ENCODE measurements at places on chromosomes 5 and 9. TPM values are rescaled to one million over a fixed set of nuclear protein-coding genes. Genes with fewer than 3 reads are reported as not detected.
A peak's percentile ranks its signal among the peaks of the same experiment; 100 is the strongest.

GRCh38 chr5:87079219-87079618, 188.5 kb upstream of the RASA1 start:
- no peak for DNase-seq

DNA sequence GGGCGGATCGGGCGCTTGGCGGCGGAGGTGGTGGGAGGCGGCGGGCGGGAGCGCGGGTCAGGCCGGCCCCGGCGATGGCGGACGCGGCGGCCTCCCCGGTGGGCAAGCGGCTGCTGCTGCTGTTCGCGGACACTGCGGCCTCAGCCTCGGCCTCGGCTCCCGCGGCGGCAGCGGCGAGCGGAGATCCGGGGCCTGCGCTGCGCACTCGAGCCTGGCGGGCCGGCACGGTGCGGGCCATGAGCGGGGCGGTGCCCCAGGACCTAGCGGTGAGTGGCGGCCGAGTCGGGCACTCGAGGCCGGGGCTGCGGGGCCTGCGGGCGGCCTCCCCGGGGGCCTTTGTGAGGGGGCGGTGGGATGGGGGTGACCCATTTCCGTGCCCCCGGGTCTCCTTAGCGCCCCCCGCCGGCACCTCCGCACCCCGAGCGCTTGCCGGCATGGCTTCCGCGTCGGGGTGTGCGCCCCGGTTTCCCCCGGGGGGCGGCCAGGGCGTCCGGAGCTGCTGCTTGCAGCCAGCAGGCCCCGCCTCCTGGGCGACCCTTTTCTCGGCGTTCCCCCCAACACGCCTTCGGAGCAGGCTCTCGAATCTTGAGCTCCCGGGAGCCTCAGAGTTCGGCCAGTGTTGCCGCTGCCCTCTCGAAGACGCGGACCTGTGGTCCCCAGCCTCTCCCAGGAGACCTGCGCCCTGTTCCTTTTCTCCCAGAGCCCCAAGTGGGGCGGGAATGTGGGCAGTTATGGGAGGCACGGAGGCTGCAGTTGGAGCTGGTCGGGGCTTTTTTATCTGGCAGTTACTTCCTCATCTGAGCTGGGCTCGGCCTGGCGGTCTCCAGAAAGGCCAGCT, 456 bp downstream of the KDM3B start:
- peak; percentile 77 for DNase-seq

- DNase-seq, result no peak
These were observed 151.4 kb downstream of the TLE1 start for GRCh38 chr9:81537964-81538363.

DNA sequence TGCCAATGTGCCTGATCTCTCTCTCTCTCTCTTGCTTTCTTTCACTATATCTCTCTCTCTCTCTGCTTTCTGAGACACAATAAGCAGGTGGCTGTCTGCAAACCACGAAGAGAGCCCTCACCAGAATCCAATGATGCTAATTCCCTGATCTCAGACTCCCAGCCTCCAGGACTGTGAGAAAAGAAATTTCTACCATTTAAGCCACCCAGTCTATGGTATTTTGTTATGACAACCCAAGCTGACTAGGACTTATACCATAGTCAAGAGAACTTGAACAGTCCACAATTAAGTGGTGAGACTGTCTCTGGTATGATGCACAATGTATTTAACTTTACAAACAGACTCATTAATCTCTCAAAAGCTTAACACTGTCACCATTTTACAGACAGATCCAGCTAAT, 67.0 kb downstream of the NFIB start:
- DNase-seq, result no peak

DNA sequence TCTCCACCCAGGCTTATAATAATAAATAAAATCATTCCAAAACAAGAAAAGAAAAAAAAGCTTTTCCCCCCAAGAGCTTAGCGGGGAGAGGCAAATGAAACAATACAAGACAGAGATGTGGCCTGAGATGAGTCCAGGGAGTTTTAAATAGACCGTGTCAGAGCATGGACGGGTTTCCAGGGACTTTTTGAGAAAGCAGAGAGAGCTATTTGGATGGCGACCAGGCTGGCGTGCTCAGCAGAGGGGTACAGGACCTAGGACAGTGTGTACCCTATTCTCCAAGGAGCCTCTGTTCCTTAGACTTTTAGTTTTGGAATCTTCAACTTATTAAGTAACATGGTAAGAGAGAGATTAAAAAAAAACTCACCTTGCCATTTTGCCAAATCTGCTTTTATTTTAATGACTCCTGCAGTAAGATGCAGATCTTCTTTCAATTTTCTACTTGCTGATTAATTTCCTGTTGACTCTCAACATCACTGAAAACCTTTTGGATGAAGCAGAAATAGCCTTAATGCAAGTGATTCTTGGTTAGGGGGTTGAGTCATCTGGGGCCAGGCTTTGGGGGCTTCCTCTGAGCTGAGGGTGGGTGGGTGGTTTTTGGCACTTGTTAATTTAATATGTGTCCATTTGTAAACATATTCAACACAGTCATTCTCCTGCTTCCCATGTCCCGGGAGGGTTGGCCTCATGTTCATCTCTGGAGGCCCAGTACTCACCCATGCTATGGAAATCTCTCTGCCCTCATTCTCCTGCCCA, 49.6 kb upstream of the OSMR start:
- no peak for DNase-seq

DNA sequence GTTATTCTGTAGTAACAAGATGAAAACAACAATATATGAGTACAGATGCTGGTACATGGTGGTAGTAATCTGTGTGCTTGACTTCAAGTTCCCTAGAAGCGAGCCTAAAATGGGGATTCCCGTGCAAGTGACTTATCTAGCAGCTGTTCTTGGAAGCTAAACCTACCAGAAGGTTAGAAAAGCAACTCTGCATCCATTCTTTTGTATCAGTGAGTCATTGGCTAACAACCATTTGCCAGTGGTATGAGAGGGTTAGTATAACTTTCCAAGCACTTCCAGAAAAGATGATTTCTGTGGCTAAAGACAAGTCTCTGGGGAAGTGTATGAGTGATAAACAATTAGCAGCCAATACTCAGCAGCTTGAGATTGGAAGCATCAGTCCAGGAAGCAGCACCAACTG, 787.7 kb upstream of the CDH6 start:
- no peak for DNase-seq

GRCh38 chr9:97188545-97188944, 118.9 kb upstream of the CCDC180 start:
- DNase-seq, result peak; percentile 35

The BARHL1 gene
- total RNA-seq, result not detected

DNA sequence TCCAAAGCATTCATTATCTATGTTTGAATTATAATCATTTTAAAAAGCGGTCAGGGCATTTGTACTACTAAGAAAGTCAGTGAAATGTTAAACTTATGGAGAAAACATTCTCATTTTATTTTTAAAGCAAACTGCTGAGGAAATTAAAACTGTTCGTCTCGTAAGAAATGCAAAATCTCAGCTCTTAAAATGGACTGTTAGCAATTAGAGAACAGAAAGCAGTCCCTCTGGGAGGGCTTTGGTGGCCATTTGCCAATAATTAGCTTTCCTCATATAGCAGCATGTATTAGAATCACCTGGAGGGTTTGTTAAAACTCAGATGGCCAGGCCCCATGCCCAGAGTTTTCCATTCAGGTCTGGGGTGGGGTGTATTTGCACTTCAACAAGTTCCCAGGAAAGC, 120.7 kb upstream of the RASEF start:
- DNase-seq, result no peak

The DMRT3 gene
- total RNA-seq, result not detected

DNA sequence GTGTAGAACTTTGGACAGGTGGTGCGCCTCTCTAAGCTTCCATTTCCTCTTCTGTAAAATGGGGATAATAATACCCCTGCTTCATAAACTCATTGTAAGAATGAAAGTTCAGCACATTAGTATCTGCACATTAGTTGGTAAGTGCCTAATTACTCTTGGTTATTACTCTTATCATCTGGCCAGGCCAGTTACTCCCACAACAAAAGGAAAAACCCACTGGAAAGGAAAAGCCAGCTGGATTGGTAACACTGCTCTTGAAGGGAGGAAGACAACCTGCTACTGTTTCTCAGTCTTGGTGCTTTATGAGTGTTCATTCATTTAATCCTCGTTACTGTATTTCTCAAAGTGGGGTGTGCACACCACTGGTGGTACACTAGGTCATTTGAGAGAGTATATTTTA, 251.4 kb downstream of the ARHGAP26 start:
- no peak for DNase-seq

The FBP1 gene
- 4.4 TPM for total RNA-seq
